ENCODE measurements at places on chromosomes 1 and 21.

DNA sequence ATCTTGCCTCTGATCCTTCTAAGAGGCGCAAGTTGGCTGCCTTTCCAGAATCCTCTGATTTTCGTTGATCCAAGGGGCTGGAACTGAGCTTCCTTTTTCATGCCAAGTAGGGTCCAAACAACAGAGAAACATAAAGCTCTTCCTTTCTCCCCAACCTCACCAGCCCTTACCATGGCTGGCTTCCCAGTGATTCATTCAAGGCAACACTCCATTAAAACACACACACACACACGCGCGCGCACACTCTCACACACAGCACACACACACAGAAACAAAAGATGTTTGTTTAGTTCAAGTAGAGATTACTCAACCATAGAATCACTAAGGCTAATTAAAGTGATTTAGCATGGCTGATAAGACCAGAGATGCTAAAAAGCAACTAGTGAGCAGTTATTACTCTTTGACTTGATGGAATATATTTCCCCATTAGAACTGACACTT is 13.0 kb upstream of the GUCA2A start:
- no peak for DNase-seq

DNA sequence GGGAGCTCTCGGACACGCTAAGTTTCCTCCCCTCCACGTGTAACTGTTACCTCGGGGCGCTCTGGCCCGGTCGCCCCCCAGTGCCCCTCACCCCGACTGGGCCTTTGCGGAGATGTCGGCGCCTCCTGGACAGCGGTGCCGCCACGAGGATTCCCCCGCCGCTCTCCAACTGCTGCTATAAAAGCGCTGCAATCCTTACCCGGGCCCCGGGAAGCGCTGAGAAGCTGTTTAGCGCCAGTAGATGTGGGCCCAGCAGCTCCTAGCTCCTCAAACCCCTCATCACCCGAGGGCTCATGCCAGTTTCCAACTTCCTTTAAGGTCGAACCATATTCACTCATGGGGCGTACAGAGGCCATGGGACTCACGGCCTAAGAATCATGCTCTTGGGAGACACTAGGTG is 361 bp upstream of the LMX1A start:
- DNase-seq, result no peak

DNA sequence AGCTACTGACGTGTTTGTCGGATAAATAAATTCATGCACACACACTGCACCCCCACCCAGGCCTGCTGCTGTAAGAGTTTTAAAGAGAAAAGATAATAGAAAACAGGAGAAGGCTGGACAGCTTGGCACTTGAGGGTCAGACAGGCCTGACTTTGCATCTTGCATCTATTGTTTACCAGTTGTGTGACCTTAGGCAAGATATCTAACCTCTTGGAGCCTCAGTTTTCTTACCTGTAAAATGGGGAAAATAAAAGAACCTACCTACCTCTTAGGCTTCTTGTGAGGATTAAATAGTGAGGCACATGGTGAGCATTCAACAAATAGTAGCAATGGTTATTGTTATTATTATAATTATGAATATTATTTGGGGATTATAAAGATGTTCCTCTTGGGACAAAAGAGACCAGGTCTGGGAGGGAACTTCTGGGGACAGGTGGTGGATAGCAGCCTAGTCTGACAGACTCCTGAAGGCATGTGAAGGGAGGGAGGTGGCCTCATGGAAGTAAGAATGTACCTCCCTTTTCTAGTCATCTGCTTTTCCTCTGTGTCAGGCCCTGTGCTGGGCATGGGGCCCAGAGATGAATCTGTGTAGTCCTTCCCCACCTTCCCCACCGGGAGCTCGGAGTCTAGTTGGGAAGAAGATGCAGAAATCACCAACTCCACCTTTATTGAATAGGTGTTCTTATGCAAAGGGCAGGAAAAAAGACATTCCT is 18.3 kb upstream of the EPB41 start:
- no peak for DNase-seq

DNA sequence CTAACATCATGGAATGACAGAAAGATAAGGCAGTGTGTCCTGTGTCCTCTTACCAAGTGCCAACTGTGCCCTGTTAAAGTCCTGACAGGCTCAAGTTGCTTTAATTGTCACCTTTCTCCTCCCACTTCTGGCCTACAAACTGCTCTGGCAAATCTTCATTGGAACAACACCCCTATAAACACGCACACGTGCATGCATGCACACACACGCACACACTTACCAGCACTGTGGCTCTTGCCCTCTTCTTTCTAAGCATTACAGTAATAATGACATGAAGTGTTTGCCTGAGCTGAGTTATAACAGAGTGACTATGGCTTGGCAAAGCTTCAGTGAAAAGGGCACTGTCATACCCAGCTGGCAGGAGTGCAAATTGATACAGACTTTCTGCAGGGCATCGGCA is 82.3 kb upstream of the SYT6 start:
- DNase-seq, result no peak

DNA sequence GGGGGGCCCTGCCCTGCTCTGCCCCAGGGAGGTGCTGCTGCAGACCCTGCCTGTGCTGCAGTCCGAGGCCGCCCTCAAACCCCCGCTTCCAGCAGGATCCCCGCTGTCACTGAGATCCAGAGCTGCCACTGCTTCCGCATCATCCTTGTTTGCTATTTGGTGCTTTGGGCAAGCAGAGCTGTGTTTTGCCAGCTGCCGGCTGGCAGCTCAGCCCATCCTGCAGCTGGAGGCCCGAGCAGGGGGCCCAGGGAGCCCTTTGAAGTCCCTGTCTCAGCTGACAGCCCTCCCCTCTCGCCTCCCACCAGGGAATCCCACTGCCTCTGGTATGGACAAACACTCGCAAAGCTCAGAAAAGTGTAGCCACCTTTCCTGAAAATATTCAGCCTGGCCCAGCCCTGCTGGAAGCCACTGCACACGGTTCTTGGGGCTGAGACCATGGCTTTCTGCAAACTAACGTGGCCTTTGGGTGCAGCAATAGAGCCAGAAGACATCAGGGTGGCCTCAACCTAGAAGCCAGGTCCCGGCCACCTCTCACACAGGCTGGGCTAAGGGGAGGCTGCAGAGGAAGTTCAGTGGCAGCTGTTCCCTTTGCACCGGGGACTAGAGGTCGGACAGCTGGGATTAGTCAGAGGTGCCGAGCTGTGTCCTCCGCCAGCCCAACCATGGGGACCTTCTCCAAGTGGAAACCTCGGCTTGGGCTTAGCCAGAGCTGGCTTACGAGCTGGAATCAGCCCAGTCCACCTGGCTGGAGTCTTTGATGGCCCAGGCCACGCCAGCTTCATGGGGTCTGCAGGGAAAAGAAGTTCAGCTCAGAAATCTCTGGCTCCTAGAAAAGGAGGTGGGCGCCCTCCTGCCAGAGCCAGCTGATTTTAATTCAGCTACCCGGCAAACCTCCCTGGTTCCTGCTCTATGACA is 107.1 kb downstream of the SPSB1 start:
- DNase-seq, result no peak

DNA sequence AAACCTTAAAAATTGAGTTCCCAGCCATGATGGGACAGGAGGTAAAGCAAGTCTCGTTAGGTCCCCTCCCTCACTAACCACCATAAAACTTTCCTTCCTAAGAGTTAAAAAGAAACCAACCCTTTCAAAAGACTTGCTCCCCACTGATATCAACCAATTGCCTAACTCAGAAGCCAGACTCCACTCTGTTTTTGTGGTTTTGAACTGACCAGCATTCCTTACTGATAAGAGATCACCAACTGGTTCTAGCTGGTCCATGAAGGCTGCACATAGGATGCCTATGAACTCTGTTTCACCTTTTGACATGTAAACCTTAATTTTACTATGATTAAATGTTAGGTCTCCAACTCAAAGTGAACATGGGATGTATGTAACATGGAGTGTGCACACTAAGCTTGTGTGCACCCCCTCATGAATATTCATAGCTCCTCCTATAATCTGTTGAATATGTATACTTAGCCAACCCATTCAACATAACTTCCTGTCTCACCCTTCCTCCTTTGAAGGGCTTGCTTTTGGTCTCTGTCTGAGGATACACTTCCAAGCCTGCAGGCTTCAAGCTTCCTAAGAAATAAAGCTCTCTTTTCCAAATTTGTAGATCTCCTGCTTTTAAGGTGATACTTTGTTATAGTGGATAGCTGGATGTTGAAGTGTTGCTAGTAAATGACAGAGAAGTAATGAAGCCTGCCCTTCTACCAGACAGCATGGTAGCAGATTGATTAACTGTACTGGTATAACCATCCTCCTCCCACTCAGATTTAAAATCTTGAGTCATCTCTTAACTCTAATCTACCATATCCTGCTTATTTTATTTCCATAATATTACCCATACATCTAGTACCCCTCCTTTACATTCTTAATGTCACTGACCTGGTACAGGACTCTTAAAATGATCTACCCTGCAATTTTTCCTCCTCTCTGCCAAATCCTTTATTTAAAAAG is 95.6 kb downstream of the ZNF644 start:
- DNase-seq, result no peak

GRCh38 chr1:162590101-162590500 is 28.6 kb downstream of the UAP1 start:
- no peak for DNase-seq

- no peak for DNase-seq
Observed at GRCh38 chr1:91591175-91591974, 90.7 kb downstream of the CDC7 start.

DNA sequence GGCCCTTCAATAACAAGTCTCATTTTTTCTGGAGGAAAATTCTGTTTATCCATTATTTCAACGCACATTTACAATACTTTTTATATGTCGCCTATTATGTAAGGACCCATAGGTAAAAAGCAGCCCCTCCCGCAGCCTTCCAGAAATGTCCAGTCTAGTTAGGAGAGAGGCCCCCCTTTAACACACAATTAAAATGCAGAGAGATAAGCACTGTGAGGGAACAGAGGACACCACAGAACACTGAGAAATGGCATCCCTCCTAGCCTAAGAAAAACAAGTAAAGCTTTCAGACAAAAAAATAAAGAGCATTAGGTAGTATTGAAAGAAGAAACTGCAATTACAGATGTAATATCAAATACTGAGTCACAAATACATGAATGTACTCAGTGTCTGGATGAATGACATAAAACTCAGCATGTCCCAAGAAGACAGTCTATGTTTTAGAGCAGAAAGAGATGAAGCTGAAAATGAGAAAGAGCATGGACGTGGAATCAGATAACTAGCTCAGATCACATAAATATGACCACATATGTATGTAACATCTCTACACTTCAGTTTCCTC is 62.9 kb downstream of the DAB1 start:
- no peak for DNase-seq

DNA sequence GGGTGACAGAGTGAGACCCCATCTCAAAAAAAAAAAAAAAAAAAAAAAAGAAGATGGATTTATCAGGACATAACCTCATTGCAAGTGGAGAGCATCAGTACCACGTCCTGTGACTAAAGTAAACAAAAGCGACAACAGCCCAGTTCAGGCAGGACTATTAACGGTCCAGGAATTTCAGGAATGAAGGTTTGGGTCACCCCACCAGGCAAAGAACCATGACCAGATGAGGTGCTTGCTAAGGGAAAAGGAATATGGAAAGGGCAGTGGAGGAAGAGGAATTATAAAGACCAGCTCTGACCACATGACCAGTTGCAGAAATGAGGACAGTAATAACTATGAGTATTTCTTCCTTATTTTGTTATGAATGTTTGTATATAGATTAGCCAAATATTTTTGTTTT is 35.4 kb upstream of the EIF4G3 start:
- DNase-seq, result no peak

DNA sequence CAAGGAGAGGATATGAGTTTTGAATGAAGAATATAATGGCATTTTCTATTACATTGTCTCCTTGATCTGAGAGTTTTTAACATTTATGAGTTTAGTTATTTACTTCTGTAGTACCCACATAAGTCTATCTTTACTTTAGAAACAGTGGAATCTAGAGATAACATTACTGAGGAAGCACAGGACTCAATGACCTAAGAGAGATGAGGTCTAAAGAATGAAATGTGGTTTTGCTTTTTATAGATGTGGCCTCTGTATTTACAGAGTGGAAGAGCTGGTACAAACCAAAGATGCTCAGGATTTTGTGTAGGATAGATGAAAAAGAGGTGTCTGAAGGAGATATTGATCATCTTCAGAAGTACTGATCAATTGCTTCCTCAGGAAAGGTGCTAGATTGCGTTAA is 177.3 kb downstream of the KCTD3 start:
- DNase-seq, result no peak

- no peak for DNase-seq
Observed at GRCh38 chr21:45724345-45724961, 80.9 kb downstream of the PCBP3 start.

DNA sequence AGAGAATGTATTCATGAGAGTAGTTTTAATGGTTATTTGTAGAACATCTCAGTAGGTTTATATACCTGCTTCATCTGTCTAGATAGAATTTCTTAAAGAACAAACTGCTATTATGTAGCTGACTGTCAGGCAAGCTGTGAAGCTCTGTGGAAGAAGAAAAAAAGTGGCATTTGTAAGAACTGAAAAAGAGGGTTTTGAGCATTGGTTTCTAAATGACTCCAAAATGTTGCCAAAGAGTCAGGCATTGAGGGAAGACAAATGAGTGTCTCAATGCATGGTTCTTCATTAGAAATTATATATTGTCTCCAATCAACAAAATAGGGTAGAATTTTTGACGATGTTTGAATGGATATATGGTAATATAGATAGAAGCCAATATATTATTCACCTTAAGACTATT is 1276.1 kb downstream of the KCNT2 start:
- no peak for DNase-seq

DNA sequence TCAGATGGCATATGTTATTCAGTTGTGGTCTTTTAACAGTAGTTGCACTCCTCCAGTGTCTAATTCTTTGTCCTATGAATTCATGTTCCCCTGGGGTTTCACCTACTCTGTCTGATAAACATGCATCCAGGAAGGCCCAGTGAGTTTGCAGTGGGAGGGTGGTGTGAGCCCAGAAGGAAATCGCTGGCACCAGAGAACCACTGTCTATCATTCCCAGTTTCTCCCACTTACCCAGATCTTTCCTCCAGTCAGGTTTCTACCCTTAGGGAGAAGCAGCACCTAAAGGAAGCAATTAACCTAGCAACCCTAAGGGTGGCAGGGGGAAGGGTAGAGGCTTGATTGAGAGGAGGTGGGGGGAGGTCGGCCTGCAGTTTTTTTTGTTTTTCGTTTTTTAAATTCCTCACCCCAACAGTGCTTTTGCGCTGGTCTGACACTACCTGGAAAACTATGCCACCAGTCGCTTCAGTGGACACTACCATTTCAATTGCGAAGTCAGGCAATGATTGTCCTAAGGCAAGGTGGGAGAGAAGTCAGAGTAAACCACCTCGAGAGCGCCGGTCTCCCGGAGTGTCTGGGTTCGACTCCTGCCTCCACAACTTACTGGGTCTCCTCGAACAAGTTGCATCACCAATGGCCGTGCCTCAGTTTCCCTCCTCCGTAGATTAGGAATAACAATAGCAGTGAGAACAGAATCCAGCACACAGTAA is 766 bp upstream of the SLC44A3 start:
- no peak for DNase-seq

All from type B pancreatic cell (in vitro differentiated cells).